ENCODE measurements at places on chromosomes 2 and 18. TPM values are rescaled to one million over a fixed set of nuclear protein-coding genes. Genes with fewer than 3 reads are reported as not detected.

GRCh38 chr18:7604361-7604760, 37.2 kb downstream of the PTPRM start:
- no peak overlapping the region for H3K27ac ChIP-seq
- no peaks in the 10 kb centered on the region for H3K36me3 ChIP-seq
- peaks cover 68% of the 10 kb centered on the region for H3K4me1 ChIP-seq

DNA sequence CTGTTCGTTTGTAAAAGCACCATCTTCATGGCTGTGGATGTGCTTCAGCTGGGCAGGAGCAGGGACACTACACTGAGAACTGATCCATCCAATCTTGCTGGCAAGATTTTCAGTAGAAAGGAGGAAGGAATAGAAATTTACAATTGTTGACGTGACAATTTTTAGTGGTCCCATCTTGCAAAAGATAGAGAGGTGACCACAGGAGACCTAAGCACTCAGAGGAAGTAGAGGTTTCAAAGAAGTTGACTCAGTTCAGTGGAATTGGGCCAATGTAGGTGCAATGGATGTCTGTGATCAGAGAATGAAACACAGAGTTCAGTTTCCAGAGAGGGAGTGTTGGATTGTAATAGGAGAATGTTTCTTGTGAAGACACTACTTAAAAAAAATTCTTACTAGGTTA, 1.4 kb downstream of the UGT1A5 start:
- no peak for DNase-seq
- no peak overlapping the region for H3K27ac ChIP-seq
- H3K36me3 ChIP-seq: no peaks in the 10 kb centered on the region
- H3K4me3 ChIP-seq: no peak overlapping the region

DNA sequence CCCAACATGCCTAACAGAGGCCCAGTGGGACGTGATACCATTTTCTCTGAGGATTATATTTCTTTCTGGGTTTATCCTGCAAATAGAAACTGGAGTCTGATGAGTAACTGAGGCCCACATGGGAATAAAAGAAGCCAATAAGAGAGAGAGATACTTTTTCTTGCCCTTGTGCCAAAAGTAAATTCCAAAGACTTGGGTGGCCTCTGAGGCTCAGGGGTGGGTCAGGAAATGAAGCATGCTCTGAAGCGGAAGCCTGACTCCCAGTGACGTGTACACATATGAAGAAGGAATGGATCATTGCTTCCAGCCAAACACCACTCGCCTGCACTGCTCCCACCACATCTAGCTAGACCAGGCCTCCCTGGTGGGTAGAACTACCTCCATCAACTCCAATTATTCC, 273.6 kb upstream of the NCKAP5 start:
- no peaks in the 10 kb centered on the region for H3K4me1 ChIP-seq
- H3K36me3 ChIP-seq: no peaks in the 10 kb centered on the region
- no peak for DNase-seq
- H3K27me3 ChIP-seq: no peaks in the 10 kb centered on the region

DNA sequence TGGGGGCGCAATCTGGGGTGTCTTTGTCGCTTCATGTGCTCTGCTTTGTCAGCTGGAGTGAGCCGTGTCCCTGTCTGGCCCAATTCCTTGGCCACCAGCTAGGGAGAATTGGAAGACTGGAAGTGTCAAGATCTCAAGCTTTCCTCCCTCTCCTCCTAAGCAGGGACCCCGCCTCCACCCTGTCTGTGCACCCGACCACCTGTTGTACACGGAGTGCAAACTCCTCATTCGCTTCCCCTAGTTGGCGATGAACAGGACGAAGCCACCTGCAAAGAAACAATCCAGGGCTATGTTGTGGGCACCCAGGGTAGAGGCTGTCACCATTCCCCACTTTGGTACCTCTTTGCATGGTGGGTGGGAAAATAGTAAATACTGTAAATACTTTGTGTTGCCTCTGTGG, 1.7 kb upstream of the DQX1 start:
- peaks cover 43% of the 10 kb centered on the region for H3K36me3 ChIP-seq
- H3K27ac ChIP-seq: no peak overlapping the region
- no peak for DNase-seq
- H3K4me3 ChIP-seq: no peak overlapping the region
- H3K27me3 ChIP-seq: no peaks in the 10 kb centered on the region

DNA sequence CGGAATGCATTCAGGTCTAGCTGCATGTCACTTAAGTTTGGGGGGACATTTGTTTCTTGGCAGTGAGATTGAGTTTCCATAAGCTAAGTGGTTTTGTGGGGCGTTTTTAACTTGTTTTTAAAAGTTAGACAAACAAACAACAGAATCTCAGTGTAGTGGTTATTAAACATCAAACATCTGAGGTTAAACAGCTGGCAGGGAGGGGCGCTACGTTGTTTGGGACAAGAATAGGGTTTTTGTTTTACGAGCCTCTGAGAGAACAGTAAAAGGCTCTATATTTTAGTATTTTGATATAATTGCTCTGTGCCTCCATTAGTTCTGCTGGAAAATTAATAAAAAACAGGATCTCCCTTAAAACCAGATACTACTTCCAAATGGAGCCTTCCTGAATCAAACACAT, 41.6 kb upstream of the TMEM177 start:
- no peak overlapping the region for H3K27ac ChIP-seq
- H3K4me3 ChIP-seq: no peak overlapping the region
- peaks cover 4% of the 10 kb centered on the region for H3K4me1 ChIP-seq
- no peak for DNase-seq
- H3K36me3 ChIP-seq: no peaks in the 10 kb centered on the region

GRCh38 chr2:181466661-181467576, 9.7 kb downstream of the ITGA4 start:
- H3K27me3 ChIP-seq: no peaks in the 10 kb centered on the region
- H3K4me3 ChIP-seq: no peak overlapping the region
- no peaks in the 10 kb centered on the region for H3K4me1 ChIP-seq
- no peaks in the 10 kb centered on the region for H3K36me3 ChIP-seq

Gene BBS5
- total RNA-seq: 17.8 TPM

Gene GREB1L
- 14.4 TPM for total RNA-seq

Gene IL36RN
- not detected for total RNA-seq

Gene ALPG
- not detected for total RNA-seq

Gene NAT8
- total RNA-seq: not detected

Gene BCL11A
- 0.04 TPM for total RNA-seq
